ENCODE measurements at places on chromosomes 3 and 15. TPM values are rescaled to one million over a fixed set of nuclear protein-coding genes. Genes with fewer than 3 reads are reported as not detected.

Gene XIRP1
- total RNA-seq: 0.13 TPM

Gene CAMP
- total RNA-seq: not detected

Gene PHC3
- total RNA-seq: 68.7 TPM

Gene PLD1
- total RNA-seq: 170 TPM

Gene VILL
- total RNA-seq: 7.6 TPM

Gene MON1A
- total RNA-seq: 11.8 TPM

Measured in adrenal gland (tissue), 19 donors.